ENCODE measurements at places on chromosomes 5 and 9.

GRCh38 chr5:126963822-126964375 lies 66.5 kb downstream of the MARCHF3 start:
- no peak for DNase-seq

DNA sequence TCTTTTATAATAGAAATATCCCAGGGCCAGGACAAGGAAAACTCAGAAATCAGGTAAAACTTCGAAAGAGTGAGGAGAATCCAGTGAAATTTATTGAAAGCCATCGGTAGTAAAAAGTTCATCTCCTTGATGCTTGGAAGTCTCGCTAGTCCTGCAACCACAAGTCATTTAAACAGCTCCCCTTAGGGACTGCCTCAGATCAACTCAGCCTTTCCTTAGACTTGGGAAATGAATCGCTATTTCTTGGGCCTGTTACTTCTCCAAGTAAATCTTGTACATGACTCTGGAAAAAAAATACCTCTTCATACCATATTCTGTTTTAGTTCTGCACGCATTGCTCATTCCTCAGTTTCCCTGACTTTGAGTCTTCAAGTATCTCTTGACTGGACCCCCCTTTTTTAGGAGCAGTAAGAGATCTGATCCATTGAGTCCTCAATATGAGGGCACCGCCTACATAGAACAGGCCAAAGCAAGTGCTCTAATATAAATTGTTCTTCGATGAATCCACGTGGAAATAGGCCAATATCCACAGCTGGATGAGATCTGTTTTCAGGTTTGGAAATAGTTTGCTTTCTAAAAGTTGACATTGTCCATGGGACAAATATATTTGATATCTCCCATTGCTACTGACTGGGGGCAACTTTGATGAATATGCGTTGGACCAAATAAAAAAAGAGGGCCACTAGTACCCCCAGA lies 114.2 kb downstream of the PRDM6 start:
- no peak for DNase-seq

- peak; percentile 53 for DNase-seq
Observed at GRCh38 chr5:35518104-35518503, 99.6 kb upstream of the SPEF2 start.

GRCh38 chr9:109865521-109865920 lies 85.5 kb downstream of the PALM2AKAP2 start:
- no peak for DNase-seq

DNA sequence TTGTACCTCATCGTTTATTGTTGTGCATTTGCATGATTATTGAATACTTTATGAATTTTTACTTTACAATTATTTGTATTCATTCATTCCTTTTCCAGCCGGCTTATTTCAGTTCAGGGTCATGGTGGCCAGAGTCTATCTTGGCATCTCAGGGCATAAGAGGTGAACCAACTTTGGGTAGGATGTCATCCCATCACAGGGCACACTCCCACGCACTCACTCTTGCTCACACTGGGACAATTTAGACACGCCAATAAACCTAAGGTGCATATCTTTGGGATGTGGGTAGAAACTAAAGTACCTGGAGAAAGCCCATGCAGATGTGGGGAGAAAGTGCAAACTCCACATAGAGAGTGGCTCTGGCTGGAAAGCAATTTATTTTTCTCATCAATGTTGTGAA lies 158.1 kb upstream of the MAST4 start:
- DNase-seq, result no peak

- DNase-seq, result no peak
Observed at GRCh38 chr9:34575862-34576596, 13.5 kb downstream of the CNTFR start.

DNA sequence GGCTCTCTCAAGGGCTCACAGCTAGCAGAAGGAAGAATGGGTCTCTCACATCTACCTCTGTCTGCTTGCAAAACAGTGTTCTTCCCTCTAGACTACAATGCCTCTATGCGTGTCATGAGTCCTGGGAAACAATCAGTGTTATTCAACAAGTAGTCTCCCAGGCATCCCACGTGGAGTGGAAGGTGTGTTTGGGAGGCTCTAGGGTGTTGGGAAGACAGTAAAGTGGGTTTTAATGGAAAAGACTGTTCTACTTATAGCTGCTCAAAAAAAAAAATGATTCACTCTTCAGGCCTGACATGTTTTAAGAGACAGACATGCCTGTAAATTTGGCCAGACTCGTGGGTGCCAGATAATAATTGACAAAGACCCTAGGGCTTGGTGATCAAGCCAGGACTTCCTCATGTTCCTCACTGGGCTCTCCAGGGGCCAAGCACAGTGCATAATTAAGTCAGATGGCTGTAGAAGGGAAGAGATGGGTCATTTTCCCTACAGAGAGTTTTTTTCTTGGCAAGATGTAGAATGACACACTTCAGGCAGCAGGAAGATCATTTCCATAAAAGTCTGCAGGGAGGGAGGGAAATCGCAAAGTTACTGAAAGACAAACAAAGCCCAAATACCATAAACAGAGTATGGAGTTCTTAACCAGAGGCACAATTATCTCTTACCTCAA lies 246.4 kb downstream of the ACTL7B start:
- no peak for DNase-seq

GRCh38 chr9:123996731-123997421 lies 14.7 kb upstream of the LHX2 start:
- peak; percentile 29 for DNase-seq

DNA sequence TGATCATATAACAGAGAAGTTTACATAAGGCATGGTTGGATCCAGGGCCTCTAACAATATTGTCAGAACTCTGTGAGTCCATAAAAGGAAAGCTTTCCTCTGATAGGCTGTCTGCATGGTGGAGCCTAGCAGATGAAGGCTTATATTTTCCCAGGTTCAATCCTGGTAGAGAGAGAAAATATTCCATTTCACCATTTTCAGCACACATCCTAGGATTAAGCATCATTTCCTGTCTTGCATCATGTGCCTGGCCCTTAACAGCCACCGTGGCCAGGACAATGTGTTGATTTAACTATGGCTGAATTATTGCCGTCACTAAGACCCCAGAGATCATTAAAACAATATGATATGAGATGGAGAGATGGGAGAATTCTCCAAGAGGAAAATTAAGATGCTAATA lies 90.9 kb upstream of the GRIA1 start:
- no peak for DNase-seq

DNA sequence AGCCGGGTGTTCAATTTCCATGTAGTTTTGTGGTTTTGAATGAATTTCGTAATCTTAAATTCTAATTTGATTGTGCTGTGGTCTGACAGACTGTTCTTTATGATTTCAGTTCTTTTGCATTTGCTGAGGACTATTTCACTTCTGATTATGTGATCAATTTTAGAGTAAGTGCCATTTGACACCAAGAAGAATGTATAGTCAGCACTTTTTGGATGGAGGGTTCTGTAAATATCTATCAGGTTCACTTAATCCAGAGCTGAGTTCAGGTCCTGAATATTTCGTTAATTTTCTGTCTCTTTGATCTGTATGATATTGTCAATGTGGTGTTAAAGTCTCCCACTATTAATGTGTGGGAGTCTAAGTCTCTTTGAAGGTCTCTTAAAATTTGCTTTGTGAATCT lies 944.9 kb downstream of the TLE4 start:
- DNase-seq, result no peak

DNA sequence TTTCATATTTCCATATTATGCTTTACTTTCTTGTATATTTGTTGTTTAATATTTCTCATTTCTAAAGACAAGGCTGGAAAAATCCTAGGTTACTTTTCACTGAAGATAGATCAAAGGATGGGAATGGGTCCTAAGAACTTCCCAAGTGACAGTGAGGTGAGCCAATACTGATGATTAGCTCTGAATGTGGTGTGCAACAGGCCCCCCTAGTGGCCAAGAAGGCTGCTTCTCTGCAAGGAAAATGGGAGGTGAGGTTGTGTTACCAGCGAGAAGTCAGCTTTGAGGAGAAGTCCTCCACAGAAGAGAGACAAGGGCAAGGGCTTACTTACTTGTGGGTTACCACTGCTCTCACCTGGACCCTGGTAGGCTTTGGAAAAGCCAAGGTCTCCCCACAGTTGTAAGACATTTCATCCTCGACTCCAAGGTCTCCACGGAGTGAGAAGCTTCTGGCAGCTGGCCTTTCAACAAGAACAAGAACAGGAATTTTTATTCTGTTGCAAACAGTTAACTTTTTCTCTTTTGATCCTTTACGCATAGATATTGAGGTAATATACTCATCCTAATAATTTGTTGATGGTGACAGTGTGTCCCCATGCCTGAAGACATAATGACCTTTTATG lies 69.9 kb downstream of the MAMDC2 start:
- peak; percentile 8 for DNase-seq

- no peak for DNase-seq
Observed at GRCh38 chr5:91469517-91470165, 86.5 kb upstream of the ARRDC3 start.

GRCh38 chr5:132601071-132601728 lies 44.4 kb downstream of the RAD50 start:
- no peak for DNase-seq

- no peak for DNase-seq
Observed at GRCh38 chr9:22102146-22103053, 93.3 kb upstream of the CDKN2B start.

GRCh38 chr9:89470224-89470839 lies 27.6 kb downstream of the SEMA4D start:
- DNase-seq, result no peak

- DNase-seq, result no peak
Observed at GRCh38 chr9:105978336-105978735, 284.0 kb downstream of the TMEM38B start.

DNA sequence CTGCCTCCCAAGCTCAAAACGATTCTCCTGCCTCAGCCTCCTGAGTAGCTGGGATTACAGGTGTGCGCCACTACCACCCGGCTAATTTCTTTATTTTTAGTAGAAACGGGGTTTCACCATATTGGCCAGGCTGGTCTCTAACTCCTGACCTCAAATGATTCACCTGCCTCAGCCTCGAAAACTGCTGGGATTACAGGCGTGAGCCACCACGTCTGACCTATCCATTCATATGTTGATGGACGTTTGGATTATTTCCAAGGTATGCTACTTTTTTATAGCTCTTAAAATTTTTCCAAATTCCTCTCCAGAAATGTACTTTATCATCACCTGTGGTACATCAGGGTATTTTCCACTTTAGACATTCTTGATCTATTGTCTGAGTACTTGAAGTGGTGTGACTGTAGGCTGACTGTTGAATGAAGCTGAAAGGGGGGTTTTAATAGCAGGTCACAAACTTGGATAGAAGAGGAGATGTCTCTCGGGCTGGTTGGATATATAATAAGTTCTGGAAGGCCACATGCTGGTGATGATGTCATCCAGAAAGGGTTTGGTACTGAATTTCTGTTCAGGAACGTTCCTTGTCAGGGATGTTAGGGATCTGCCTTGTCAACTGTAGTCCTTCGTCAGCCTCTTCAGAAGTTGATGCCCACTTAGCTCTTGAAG lies 7.4 kb downstream of the CTNNA1 start:
- DNase-seq, result no peak

DNA sequence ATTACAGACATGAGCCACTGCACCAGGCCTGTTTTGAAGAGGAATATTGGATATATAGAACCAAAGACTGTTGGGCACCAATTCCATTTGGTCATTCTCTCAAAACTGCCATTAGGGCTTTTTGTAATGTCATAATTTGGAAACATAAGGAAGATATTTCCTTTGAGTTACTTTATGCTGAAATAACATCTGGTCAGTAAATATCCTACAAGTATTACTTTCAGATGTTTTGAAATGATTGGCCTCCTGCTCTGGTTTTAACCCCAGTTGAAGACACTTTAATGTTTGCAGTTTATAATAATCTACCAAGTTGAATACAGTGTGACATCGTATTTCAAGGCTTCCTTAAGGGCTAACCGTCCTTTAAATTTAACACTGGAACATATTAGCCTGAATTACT lies 33.6 kb downstream of the LRRTM2 start:
- DNase-seq, result no peak
